Fibroblast of lung (primary cell): ENCODE measurements at places on chromosomes 5 and 9.
A peak's percentile ranks its signal among the peaks of the same experiment; 100 is the strongest.

DNA sequence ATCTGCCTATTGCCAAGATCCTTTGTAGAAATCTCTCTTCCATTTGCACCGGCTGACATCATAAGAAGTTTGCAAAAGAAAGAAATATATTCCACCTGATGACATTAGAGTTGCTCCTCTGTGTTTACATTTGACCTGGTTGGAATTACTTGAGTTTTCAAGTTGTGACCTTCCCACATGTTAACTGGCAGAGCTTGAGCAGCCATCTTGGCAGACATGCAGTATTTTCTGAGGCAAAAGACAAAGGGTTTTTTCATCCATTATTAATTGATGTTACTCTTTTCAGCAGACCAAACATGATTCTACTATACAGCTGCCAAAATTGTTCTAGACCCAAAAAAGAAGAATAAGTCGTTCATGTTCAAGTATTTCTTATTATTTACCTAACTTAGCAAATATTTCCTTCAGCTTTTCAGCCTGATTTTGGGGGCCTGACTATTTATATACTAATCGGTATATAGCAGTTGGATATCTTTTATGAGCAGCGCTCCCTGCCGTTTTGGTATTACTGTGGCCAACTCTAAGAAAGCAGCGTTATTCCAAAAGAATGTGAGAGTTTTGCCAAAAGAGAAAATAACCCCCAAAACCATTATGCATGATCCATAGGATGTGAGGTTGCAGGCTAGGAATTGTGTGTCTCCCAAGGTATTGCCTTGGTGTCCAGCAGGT lies 212.9 kb downstream of the PBX3 start:
- no peak for DNase-seq
- no peak overlapping the region for H3K4me3 ChIP-seq
- H3K4me1 ChIP-seq, result no peaks in the 10 kb centered on the region
- peaks cover 6% of the 10 kb centered on the region for H3K36me3 ChIP-seq

GRCh38 chr9:92328225-92328624 lies 2.5 kb downstream of the CENPP start:
- peak; percentile 83 for DNase-seq
- H3K4me3 ChIP-seq, result no peak overlapping the region
- no peaks in the 10 kb centered on the region for H3K36me3 ChIP-seq
- no peak overlapping the region for H3K27ac ChIP-seq
- peaks cover 7% of the 10 kb centered on the region for H3K4me1 ChIP-seq
- no peaks in the 10 kb centered on the region for H3K27me3 ChIP-seq

- DNase-seq, result peak; percentile 54
- no peaks in the 10 kb centered on the region for H3K27me3 ChIP-seq
- H3K27ac ChIP-seq, result no peak overlapping the region
- H3K4me3 ChIP-seq, result no peak overlapping the region
Measured at GRCh38 chr9:25964239-25964638, 286.0 kb upstream of the TUSC1 start.

GRCh38 chr5:137572042-137572695 lies 73.0 kb upstream of the SPOCK1 start:
- H3K36me3 ChIP-seq, result no peaks in the 10 kb centered on the region
- no peak overlapping the region for H3K27ac ChIP-seq
- DNase-seq, result peak; percentile 58
- H3K4me3 ChIP-seq, result no peak overlapping the region
- H3K27me3 ChIP-seq, result no peaks in the 10 kb centered on the region
- H3K4me1 ChIP-seq, result no peaks in the 10 kb centered on the region

DNA sequence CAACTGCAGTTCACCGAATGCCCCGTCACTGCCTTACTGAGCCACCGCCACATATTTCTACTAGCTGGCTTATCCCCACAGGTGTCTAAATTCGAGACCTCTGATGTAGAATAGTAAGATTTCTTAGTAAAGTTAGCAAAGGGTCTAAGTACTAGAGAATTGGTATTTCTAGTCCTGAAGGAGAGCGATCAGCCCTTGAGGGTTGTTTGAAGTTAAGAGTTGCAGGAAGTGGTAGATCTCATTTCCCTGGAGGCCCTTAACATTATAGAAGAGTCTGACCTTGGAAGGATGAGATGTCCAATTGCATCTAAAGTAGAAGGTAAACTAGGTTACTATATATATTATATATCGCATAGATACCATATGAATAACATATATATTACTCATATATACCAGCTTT lies 451.8 kb downstream of the CCDC171 start:
- no peaks in the 10 kb centered on the region for H3K36me3 ChIP-seq
- no peaks in the 10 kb centered on the region for H3K27me3 ChIP-seq
- H3K4me1 ChIP-seq, result peaks cover under 1% of the 10 kb centered on the region
- H3K27ac ChIP-seq, result no peak overlapping the region
- no peak for DNase-seq
- H3K4me3 ChIP-seq, result no peak overlapping the region

- no peaks in the 10 kb centered on the region for H3K36me3 ChIP-seq
- peaks cover 4% of the 10 kb centered on the region for H3K27me3 ChIP-seq
- no peak overlapping the region for H3K4me3 ChIP-seq
- H3K27ac ChIP-seq, result no peak overlapping the region
- DNase-seq, result no peak
Measured at GRCh38 chr9:136178061-136178772, 26.7 kb downstream of the LHX3 start.

DNA sequence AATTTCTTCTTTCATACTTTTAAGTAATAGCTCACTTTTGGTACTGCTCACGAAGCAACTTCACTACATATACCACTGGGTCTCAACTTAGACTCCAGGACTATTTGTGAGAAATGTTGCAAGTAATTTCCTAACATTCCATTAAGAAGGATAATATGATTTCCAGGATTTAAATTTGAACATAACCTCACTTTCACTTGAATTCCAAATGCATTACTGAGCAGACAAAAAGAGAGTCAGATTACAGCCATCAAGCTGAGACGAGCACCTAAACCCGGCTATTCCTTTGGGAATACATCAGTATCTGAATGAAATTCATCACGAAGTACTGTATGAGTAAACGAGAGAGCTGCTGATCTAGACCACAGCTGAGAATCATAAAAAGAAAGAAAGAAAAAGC lies 47.3 kb downstream of the LIFR start:
- H3K4me1 ChIP-seq, result peaks cover 4% of the 10 kb centered on the region
- no peak overlapping the region for H3K27ac ChIP-seq
- DNase-seq, result peak; percentile 92
- no peaks in the 10 kb centered on the region for H3K27me3 ChIP-seq
- H3K36me3 ChIP-seq, result peaks cover 3% of the 10 kb centered on the region
- no peak overlapping the region for H3K4me3 ChIP-seq

- peaks cover 20% of the 10 kb centered on the region for H3K36me3 ChIP-seq
- H3K27me3 ChIP-seq, result no peaks in the 10 kb centered on the region
- H3K4me1 ChIP-seq, result no peaks in the 10 kb centered on the region
- H3K27ac ChIP-seq, result no peak overlapping the region
- no peak overlapping the region for H3K4me3 ChIP-seq
Measured at GRCh38 chr9:133770076-133770777, 32.1 kb upstream of the SARDH start.

- H3K36me3 ChIP-seq, result no peaks in the 10 kb centered on the region
- H3K27ac ChIP-seq, result no peak overlapping the region
- H3K4me3 ChIP-seq, result no peak overlapping the region
- DNase-seq, result no peak
- H3K27me3 ChIP-seq, result no peaks in the 10 kb centered on the region
- no peaks in the 10 kb centered on the region for H3K4me1 ChIP-seq
Measured at GRCh38 chr9:100690438-100690837, 112.6 kb downstream of the CAVIN4 start.

DNA sequence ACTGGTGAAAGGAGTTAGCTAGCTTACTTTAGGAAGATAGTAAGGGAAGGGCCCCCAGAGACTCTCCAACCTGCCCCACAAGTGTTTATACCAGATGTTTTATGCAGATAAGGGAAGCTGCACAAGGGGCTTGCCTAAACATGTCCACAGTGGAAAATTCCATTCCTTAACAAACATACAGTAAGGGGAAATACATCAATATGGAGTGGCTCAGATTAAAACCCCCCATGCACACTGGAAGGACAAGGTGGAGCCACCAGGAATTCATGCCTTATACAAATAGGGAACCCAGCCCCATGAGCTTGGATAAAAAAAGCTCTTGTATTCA lies 106.3 kb upstream of the GPBP1 start:
- no peaks in the 10 kb centered on the region for H3K36me3 ChIP-seq
- H3K27me3 ChIP-seq, result no peaks in the 10 kb centered on the region
- no peak overlapping the region for H3K4me3 ChIP-seq
- peak; percentile 34 for DNase-seq
- H3K27ac ChIP-seq, result no peak overlapping the region

DNA sequence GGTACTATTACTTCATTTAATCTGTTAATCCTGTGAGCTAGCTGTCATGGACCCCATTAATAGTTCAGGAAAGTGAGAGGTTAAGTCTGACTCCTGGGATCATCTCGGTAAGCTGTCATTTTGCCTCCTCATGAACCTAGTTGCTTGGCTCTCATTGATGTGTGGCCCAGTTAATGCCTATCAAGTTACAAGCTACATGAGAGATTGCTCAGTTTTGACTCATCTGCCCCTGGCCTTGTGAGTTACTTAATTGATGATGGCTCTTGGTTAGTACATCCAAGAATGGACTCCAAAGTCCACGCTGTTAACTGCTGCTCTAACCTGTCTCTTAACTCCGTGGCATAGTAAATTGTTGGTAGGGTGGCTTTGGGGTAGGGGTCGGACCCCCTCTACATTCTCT lies 23.9 kb downstream of the LARP1 start:
- H3K27me3 ChIP-seq, result no peaks in the 10 kb centered on the region
- DNase-seq, result peak; percentile 91
- peak overlapping the region; percentile 24 for H3K27ac ChIP-seq
- no peak overlapping the region for H3K4me3 ChIP-seq

GRCh38 chr9:89797937-89798455 lies 193.2 kb downstream of the GADD45G start:
- H3K27ac ChIP-seq, result no peak overlapping the region
- no peaks in the 10 kb centered on the region for H3K36me3 ChIP-seq
- H3K4me1 ChIP-seq, result no peaks in the 10 kb centered on the region

DNA sequence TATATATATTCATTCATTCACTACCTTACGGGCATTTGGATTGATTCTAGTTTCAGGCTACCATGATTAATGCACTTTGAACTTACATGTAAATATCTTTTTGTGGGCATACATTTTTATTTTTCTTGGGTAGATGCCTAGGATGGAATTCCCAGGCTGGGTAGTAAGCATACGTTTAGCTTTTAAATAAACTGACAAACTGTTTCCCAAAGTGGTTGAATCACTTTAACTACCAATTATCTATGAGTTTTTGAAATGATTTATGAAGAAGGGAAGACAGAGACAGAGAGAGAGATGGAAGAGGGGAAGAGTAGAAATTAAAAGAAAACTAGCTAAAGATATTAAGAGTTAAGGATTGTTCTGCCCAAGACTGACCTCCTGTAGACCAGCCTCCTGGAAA lies 612.6 kb downstream of the PSAT1 start:
- H3K27me3 ChIP-seq, result no peaks in the 10 kb centered on the region
- H3K27ac ChIP-seq, result no peak overlapping the region
- H3K36me3 ChIP-seq, result no peaks in the 10 kb centered on the region
- H3K4me1 ChIP-seq, result no peaks in the 10 kb centered on the region
- DNase-seq, result peak; percentile 41

DNA sequence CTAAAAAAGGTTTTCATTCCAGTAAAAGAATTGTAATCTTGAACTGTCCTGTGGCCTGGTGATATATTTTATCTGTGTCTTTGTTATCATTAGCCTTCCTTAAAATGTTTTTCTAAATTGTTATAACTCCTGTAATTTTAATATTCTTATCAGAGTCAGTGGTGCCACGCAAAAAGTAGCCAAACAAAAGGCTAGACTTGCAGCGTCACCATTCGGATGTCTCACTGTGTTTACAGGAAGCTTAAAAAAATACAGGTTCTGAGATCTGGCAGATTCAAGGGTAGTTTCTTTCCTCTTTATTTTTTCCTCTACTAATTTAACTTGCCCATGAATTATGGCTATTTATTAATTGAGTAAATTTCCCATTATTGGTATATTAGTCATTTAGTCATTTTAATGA lies 362.3 kb downstream of the MAT2B start:
- DNase-seq, result peak; percentile 37
- peaks cover 2% of the 10 kb centered on the region for H3K4me1 ChIP-seq
- no peak overlapping the region for H3K4me3 ChIP-seq
- no peaks in the 10 kb centered on the region for H3K36me3 ChIP-seq
- no peaks in the 10 kb centered on the region for H3K27me3 ChIP-seq

DNA sequence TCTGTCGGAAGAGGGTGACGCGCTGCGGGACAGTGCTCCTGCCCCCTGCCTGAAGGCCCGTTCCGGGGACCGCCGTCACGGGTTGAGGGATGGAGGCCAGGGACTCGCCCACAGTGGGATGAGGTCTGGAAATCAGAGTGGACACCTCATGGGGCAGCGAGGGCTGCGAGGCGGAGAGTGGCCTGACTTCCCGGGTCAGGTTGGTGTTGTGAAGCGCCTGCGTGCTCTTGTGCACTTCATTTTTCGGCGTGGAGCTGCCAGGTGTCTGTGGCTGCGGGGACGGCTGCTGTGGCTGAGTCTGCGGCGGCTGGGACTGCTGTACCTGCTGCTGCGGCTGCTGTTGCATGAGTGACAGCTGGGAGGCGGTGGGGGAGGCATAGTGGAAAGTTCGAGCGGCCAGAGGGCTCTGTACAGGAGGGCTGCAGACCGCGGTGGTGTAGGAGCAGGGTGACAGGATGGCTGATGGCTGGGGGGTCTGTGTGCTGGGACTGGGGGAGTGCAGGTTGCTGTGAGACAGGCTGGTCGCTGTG lies 434.1 kb downstream of the HCN1 start:
- no peak for DNase-seq
- H3K4me3 ChIP-seq, result no peak overlapping the region
- H3K27ac ChIP-seq, result no peak overlapping the region

DNA sequence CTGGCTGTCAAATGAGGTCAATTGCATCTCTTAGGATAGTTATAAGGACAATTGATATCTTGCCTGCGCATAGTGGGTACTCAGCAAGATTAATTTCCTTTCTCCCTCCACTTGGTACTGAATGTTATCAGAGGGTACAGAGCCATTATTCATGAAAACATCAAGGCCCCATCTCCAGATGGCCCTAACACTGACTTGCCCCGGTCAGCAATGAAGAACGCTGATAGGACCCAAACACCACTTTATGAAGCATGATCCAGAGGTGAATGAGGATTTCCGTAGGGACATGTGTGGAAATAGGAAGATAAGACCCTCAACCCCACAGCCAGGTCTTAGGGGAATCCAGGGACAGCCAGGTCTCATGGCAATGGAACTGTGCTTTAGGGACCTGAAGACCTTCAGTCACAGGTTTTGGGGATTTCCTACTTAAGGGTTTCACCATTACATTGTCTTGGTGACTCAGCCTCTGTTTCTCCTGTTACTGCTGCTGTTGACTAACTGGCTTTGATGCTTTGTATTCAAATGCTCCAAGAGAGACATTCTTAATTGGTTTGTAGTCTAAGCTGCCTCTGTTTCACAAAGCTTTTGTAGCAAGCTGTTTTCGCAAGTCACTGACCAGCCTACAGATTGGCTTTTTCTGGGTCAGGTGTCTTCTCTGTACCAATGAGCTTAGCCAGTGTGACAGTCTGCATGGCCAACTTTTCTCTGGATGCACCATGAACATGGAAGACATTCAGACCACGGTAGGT lies 35.3 kb upstream of the IQGAP2 start:
- H3K4me1 ChIP-seq, result no peaks in the 10 kb centered on the region
- H3K27ac ChIP-seq, result no peak overlapping the region
- H3K27me3 ChIP-seq, result no peaks in the 10 kb centered on the region
- no peak for DNase-seq
